ENCODE measurements at places on chromosomes 4 and X.
A peak's percentile ranks its signal among the peaks of the same experiment; 100 is the strongest.

DNA sequence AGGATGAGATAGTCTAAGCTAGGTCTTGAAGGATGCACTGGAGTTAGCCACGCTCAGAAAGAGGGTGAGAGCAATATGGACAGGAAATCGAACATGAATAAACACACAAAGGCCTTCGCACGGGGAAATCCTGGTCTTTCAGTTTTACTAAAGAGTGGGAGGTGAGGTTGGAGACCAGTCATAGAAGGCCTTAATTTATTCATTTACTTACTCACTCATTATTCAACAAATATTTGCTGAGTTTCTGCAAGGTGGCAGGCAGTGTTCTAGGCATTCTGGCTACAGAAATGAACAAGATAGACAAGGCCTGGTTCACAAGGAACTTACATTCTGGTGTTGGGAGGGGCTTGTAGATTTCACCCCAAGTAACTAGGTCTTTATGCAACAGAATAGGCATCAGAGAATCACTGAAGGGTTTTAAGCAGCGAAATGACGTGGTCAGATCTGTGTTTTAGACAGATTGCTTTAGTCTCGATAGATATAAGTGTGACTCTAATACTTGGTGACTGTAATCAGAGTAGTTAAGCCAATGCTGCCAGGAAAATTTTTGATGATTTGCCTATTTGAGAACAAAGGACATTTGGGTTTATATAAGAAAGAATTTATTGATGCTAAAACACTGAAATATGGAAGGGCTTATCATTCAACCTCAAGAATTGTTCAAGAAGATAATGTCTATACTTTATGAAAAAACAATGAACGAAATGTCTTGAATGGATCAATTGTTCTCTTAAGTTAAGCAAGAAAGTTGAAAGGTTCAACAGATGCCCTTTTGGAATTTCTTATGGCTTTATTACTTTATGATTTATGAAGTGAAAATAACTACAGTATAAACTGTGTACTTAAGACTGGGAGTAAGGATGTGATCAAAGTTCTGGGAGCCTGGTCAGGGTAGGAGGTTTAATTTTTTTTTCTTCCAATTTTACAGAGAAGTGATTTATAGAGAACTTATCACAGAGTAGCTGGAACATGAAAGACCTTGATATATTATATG is 184.4 kb upstream of the CASK start:
- no peak for DNase-seq

DNA sequence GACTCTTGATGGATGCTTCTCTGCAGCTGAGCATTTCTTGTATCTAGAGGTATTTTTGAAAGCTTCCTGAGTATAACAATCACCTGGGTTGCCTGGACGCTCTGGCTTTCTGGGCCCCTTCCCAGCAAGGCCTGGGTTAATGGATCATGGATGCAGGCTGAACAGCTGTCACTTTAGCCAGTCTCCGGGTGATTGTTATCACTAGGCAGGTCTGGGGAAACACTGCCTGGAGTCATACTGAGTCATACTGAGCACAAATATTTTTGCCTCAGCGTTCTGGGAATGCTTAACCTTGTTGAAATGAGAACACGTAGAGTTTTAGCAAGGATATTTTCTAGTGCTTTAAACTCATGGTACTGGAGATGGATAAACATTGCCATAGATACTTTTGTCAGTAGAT is 102.6 kb downstream of the PHEX start:
- DNase-seq, result no peak

GRCh38 chrX:53084863-53085262 is 2.7 kb downstream of the TSPYL2 start:
- no peak for DNase-seq

DNA sequence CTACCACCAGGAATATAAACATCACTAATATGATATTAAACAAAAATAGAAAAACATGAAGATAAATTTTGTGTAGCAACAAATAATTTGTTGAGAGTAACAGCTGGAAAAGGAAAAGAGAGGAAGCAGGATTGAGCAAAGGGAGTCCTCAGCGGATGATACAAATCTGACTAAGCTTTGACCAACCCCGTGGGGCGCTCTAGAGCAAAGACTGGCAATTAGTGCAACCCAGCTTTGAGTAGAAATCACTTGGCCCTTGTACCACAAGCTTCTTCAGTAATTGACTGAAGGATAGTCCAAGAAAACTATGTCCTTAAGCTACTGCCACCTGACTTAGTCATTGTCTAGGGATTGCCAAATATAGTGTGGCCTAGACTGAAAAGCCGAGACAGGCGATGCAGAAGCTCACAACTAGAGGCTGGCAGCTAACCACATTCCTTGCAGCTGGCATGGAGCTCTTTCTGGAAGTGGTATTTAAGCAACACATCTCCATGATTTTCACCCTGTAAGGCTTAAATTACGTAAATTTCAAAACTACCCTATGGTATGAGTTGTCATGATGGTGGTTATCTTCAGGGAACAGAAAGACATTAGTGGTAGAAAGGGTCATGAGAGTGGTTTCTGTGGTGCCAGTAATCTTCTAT is 396.0 kb downstream of the PDGFC start:
- no peak for DNase-seq

GRCh38 chrX:41265615-41266014 is 68.3 kb upstream of the DDX3X start:
- peak; percentile 37 for DNase-seq

DNA sequence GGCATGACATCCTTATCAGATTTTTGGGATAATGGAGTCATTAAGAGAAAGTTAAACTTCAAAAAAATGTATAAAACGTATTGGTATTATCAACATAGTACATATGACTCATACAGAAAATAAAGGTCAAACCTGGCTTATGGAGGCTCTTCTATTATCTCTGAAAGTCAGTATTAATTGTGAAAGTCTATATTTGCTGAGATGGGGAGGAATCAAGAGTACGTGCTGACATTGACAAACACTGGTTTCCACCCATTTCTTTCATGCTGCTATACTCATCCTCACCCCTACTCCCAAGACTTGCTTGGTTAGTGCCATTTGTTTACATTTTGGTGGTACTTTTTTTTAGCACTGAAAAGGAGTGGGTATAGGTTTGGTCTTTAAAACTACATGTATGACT is 30.8 kb upstream of the PLA2G12A start:
- no peak for DNase-seq

- DNase-seq, result no peak
Observed at GRCh38 chrX:7244405-7244804, 96.5 kb upstream of the PUDP start.

GRCh38 chrX:21972046-21972445 is 31.5 kb downstream of the SMS start:
- no peak for DNase-seq

DNA sequence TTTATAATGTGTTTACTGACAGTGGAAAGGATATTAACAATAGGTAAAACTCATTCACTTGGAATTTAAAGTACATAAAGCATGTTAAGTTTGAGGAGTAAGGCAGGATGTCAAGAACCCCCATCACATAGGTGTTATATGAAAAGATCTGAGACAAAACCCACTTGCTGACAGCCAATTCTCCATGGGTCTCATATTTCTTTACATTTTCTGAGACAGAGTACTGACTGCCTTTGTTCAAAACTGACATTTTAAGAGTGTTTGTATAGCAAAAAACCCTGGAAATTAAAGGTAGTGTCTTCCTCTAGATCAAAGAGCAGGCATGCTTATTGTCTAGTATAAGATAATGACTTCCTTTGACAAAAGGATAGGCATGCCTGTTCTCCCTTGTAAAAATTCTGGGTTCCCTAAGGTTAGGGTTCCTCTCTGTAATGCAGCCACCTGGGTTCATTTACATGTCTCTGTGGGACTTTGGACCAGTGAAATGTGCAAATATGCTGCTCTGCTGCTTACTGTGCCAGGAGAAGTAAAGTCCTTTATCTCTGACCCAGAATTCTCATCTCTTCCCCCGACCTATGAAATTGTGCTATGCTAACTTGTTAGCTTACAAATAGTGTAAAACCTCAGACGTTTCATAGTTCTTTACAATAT is 123.6 kb downstream of the PCDH18 start:
- DNase-seq, result no peak

DNA sequence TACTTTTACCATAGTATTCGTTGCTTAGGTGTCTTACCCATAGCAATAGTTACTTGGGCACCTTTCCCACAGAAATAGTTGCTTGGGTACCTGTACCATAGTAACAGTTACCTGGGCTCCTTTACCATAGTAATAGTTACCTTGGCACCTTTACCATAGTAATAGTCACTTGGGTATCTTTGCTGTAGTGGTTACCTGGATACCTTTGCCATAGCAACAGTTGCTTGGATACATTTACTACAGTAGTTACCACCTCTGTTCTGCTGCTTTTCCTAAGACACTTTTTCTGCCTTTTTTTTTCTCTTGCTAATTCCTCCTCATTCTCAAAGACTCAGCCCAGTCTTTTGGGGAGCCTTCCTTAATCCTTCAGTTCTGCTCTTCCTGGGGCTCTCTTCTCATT is 272.8 kb upstream of the PUDP start:
- DNase-seq, result no peak

DNA sequence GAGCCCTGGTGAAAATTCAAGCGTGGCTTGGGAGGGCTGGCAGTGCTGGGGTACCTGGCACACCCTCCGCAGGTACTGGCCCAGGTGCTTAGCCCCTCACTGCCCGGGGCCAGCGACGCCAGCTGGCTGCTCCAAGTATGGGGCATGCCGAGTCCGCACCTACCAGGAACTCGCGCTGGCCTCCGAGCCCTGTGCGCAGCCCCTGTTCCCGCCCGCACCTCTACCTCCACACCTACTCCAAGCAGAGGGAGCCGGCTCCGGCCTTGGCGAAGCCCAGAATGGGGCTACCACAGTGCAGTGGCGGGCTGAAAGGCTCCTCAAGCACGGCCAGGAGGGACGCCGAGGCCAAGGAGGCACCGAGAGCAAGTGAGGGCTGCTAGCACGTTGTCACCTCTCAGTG is 14.9 kb upstream of the DHX15 start:
- DNase-seq, result no peak

DNA sequence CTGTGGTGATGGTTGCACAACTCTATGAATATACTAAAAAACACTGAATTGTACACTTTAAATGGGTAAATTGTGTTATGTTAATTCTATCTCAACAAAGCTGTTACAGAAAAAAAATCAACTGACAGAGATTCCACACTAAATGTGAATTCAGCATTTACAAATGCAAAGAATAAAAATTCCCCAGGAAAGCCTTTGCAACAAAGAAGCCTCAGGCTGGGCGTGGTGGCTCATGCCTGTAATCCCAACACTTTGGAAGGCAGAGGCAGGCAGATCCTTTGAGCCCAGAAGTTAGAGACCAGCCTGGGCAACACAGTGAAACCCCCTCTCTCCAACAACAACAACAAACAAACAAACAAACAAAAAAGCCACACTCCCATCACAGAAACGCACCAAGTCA is 8.9 kb downstream of the BCLAF3 start:
- DNase-seq, result no peak

DNA sequence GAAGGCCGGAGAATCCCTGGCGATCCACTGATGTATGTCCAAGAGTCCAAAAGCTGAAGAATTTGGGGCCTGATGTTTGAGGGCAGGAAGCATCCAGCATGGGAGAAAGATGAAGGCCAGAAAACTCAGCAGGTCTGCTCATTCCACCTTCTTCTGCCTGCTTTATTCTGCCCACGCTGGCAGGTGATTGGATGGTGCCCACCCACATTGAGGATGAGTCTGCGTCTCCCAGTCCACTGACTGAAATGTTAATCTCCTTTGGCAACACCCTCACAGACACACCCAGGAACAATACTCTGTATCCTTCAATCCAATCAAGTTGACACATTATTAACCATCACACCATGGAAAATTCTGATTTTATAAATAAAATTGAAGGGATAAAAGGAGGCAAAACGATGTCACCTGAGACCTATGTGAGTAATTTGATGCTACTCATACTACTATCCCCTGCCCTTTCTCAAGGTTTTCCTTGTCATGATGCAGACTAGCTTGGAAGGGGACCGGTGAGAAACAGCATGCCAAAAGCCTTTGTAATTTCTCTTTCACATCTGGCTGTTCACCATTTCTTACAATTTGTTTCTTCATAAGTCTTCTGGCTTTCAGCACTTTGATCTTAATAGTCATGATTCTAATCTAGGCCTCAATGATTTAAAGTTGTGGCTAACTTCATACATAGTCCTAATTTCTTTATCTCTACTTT is 9.7 kb upstream of the PYURF start:
- DNase-seq, result no peak

DNA sequence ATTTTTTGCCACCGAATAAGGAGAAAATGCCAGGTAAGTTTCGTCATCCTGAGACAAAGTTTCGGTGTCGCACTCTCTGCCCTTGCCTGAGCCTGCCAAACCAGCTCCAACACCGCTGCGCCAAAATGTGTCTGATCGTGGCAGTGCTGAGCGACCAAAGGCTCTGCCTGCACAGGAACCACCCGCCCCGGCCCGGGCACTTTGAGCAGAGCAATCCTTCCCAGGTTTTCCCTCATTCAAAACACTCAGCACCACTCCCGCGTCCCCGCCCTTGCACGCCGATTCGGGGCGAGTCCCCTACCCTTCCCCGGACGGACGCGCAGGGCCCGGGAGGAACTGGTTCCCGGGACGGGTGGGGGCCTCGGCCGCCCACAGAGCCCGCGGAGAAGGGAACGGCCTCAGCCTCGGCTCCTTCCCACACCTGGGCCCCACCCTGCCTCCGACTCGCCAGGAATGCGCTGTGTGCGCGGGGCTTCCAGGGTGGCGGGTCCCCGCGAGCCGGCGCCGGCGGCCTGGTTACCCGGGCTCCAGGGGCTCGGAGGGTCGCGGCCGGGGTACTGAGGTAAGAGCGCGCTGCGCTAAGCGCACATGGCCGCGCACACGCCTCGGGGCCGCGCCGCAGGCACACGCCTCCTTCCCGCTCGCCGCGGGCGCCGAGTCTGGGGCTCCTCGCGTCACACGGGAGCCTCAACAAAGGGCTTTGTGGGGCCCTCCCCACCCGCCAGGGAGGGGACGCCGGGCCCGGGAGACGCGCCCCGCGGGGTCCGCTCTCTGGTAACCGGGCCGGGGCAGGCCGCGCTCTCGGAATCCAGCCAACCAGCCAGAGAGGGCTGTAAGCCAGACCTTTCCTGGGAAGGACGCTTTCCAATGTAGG is at the start of gene C4orf36:
Gene C4orf36, minus strand, starts transcription at position 661 of the 874 bp plus-strand sequence. CDS start 902 bp downstream, outside the sequence.
- DNase-seq, result no peak

GRCh38 chr4:31580843-31581242 is 860.7 kb downstream of the PCDH7 start:
- DNase-seq, result no peak

- no peak for DNase-seq
Observed at GRCh38 chr4:21765810-21766407, 182.7 kb downstream of the KCNIP4 start.

- DNase-seq, result no peak
Observed at GRCh38 chr4:166903408-166903807, 330.9 kb downstream of the SPOCK3 start.

GRCh38 chr4:155207534-155208257 is 740 bp upstream of the NPY2R start:
- DNase-seq, result no peak

DNA sequence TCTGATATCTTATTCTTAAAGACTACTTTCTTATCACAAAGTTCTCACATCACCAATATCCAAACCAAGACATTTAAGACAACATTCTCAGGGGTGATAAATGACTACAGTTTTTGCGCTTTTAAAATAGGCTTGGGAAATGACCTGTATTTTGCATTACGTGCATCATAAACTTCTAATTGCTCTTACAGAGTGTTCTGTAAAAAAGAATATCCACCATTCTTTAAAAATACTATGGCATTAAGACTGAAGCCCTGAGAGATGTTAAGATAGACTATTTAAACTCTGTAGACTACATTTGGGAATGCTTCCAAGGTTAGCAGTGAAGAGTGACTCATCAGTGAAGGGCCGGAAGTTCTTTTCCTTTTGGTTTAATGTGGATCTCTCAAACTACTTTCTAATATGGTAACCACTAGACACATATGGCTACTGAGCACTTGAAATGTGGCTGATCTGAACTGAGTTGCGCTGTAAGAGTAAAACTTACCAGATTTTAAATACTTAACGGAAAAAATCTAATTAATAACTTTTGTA is 518.8 kb upstream of the FTHL17 start:
- DNase-seq, result no peak

Measured in CD4-positive, alpha-beta T cell treated with Interleukin-1 beta for 1 hour (primary cell).